Activated naive CD4-positive, alpha-beta T cell treated with Interleukin-2 at 50 U/mL for 16 hours (primary cell): ENCODE measurements at places on chromosomes 1 and 21.

DNA sequence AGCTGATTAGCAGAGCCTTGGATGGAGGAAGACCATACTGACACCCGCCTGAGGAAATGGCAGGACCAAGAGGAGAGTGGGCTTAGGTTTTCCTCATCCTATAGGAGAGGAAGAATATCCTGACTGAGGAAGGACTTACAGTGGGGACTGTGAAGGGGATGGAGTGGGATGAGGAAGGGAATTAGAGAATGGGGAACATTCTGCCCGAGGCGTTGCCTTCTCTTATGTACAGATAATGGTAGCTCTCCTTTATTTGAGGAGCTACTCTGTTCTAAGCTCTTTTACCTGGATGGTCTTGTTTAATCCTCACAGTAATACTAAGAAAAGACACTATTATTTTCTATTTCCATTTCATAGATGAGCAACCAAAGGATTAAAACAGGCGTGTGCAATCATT is 56.0 kb downstream of the OLFML3 start:
- DNase-seq: no peak

- no peak for DNase-seq
Measured at GRCh38 chr1:28540651-28541050, 12.2 kb upstream of the TRNAU1AP start.

- DNase-seq: no peak
Measured at GRCh38 chr1:101257500-101258325, 20.9 kb downstream of the S1PR1 start.

DNA sequence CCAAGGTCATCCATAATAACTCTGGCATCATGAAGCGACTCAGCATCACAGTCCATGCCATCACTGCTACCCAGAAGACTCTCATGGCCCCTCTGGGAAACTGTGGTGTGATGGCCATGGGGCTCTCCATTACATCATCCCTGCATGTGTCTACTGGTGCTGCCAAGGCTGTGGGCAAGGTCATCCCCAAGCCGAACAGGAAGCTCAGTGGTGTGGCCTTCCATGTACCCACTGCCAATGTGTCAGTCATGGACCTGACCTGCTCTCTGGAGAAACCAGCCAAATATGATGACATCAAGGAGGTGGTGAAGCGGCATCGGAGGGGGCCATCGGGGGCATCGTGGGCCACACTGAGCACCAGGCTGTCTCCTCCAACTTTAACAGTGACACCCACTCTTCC is 65.1 kb upstream of the ARHGAP29 start:
- no peak for DNase-seq

DNA sequence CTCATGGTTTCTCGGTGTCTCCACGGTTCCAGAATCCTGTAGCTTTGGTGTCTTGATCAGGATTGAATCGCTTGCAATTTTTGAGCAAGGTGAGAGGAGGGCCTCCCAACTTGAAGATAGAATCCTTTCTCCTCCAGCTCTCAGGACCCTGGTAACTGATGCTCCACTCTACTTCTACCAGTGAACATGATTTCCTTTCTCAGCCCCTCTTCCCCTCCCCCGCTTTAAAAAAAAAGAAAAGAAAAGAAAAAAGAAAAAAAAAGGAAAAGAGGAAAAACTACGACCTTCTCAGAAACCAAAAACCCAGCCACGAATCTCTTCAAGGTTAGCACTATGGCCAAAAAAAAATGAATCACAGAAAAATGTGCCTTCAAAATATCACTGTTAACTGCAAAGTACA is 1.2 kb downstream of the ARHGEF11 start:
- no peak for DNase-seq

DNA sequence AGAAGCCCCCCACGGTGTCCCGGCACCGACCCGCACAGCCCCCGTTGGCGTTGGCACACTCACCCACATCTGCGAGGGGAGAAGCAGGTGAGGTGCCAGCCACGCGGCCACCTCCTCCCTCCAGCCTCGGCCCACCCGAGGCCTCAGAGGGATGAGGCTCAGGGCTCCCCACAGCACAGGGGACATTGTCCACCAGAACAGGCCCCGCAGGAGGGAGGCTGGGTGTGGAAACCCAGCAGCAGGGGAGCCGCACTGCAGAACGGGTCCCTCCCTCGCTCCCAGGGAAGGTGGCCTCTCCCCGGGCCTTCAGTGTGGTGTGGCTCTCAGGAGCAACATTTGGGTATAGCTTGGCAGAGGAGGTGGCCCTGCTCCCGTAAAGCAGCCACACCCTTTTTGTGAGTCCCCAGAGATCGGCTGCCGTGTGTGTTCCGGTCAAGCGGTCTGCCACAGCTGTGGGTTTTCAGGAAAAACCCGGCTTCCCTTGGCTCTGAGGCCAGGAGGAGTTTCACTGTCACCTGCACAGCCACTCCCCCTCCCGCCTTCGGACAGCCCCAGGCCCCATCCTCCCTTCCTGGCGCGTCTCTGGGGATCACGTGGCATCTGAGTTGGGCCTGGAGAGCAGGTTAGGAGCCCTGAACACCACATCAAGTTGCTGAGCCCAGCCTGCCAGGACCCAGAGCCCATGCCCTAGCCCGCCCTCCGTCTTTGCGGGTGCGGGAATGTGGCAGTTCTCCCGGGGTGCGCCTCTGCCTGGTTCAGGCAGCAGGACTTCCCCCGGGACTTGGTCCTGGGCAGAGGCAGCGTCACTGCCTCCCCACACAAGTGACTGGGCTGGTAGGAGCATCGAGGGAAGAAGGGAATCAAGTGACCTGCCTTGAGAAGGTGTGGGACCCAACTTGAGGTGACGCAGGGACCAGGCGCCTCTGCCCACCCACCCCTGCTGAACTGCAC is 64.0 kb downstream of the MEGF6 start:
- no peak for DNase-seq

- no peak for DNase-seq
Measured at GRCh38 chr1:167438171-167439138, 79.9 kb downstream of the CD247 start.

DNA sequence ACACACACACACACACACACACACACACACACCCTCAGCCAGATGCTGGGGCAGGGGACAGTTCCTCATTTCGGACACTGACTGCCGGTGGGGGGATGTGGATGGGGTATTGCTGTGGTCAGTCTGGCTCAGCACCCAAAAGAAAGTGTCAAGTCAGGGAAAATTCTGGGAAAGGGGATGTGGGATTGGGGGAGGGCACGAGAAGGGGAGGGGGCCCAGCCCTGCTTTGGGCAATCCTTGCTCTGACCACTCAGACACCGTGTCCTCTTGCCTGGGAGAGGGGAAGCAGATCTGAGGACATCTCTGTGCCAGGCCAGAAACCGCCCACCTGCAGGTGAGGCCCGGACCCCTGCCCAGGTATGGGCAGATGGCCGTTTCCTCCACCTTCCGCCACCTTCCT is at the start of gene C1QC:
C1QC (plus strand) TSS at position 253 of the 400 bp plus-strand sequence. CDS start 391 bp downstream, outside the sequence.
- DNase-seq: no peak

DNA sequence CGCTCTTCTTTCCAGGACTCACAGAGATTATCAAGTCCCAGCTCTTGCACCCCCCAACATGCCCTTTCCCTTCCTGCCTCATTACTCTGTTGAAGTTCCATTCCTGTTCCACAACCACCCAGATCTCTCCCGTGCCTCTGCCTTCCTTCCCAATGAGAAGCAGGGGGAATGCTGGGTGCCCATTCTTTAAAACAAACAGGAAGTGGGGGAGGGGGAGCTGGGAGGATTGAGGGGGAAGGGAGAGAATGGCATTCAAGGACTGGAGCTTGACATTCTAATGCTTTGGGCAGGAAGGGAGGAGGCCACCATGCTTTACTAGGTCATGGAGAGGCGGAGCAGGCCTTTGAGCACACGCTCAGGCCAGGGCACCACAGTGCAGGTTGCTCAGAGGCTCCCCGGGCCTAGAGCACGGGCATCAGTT is 150.3 kb upstream of the IRF2BP2 start:
- DNase-seq: no peak

- DNase-seq: no peak
Measured at GRCh38 chr1:245090491-245091090, 64.2 kb upstream of the KIF26B start.

- DNase-seq: no peak
Measured at GRCh38 chr1:223651291-223651991, 14.1 kb downstream of the CAPN8 start.

DNA sequence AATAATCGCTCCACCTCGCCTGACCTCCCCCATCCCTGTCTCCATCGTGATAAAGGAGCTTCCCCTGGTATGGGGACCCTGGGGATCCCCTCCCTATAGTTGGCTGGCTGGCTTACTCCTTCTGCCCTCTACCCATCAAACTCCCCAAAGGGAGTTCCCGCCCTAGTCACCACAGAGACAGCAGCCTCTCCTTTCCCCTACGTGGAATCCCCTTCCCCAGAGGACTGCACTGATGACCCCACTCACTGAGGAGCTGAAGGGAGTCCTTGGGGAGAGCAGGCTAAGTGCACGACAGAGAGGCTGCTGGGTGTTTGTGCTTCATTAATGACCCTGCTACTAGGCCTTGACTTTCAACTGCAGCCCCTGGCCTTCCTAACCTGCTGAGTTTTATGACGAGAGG is 1.9 kb downstream of the CADM3 start:
- no peak for DNase-seq

GRCh38 chr1:186512698-186513457 is 52.0 kb upstream of the PDC start:
- no peak for DNase-seq

DNA sequence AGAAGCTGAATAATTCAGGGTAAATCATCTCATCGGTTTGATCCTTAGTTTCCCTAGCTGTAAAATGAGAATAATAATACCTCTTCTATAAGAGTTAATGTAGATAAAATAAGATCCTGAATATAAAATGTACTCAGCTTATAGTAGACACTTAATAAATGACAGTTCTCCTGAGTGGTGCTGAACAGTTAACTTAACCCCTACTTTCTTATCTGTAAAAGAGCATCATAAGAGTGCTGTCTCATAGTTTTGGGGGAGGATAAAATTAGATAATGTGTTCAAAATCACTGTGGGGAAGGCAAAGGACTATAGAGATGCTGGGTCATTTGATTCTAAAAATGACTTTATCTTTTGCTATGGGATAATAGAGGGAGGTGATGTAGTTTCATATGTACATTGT is 593 bp downstream of the C8A start:
- DNase-seq: no peak

DNA sequence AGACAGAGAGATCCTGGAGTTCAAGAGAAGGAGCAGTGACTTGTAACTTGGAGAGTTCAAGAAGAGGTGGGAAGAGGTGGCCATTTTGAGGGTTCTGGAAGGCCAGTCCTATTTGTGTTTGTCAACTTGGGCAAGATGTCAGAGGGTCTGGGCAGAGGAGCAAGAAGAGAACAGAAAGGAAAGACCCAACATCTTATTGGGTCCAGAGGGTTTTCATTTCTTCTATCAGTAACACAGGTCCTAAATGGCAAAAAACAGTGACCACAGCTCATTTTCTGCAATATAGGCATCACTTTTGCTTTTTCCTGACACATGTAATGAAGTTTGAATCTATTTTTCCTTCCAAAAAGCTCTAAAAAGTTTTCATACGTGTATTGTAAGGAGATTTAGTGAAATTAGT is 38.3 kb upstream of the MAP10 start:
- no peak for DNase-seq

- no peak for DNase-seq
Measured at GRCh38 chr1:237358555-237358954, 316.6 kb downstream of the RYR2 start.

DNA sequence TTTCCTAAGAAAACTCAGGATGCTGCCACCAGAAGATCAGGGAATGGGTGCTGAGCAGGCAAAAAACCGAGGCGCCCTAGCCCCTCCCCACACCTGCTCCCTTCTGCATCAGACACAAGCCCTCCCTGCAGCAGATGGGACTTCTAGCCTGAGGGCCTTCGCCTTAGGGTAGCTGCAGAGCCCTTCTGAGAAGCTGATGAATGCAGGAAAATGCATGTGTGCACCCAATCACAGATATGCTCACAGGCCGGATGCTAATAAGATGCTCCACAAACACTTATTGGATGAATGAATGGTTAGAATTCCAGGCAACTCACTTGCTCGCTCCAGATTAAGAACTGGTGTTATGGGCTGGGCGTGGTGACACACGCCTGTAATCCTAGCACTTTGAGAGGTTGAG is 6.8 kb upstream of the C1orf210 start:
- DNase-seq: no peak

DNA sequence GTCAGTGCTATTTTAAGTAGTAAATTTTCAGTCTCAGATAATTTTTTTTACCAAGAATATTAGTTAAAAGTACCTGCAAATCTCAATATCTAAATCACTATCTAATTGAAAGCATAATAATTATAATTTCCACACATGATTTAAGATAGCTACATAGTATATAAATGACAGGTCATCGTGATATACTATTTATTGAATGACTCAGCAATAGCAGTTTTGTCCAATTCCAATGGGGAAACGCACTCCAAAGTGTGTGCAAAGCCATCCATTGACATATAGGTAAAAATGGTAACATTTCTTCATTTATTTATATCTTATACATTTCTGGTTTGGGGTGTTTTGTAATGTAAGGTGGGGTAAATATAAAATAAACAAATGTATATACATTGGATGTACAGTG is 19.5 kb downstream of the ADGRL4 start:
- DNase-seq: no peak

DNA sequence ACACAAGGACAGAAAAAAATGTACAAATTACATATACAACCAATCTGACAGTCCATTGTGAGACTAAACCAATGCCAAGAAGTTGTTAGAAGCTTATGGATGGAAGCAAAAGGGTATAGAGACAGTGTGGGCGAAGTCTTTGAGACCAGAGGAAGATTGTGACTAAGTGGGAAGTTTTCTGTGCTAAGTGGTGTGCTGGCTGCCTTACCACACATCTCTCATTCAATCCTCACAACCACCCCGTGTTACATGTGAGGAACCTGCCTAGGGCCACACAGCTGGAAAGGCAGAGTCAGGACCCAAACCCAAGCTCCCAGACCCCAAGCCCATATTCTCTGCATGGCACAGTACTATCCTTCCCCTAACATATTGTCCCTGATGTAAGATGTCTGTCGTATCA is 53.5 kb upstream of the DUSP10 start:
- DNase-seq: peak; percentile 36

- no peak for DNase-seq
Measured at GRCh38 chr21:33980276-33980916, 64.8 kb upstream of the ATP5PO start.

DNA sequence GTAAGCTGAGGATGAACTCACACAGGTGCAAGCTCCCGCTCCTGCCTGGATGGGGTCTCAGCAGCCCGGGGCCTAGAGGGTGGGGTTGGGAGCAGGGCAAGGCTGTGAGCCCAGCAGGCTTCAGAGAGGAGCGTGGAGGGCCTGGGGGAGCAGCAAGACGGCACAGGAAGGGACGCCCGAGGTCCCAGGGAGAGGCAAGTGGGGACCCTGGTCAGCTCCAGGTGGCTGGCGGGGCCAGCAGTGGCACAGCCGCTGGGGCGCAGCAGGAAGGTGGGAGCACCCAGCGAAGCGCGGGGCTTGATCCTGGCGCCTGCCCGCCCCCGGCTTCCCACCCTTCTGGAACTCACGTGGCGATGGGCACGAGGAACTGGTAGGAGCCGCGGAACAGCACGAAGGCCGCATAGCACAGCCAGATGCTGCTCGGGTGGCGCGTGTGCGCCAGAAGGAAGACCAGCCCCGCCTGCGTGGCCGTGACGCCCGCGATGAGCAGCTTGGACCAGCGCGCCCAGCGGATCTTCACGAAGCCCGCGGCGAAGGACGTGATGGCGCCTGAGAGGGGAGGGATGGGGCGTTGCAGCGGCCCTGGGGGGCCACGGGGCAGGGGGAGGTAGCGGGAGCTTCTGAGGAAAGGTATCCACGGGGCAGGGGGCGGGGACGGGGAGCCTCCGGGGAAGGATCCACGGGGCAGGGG is 11.7 kb downstream of the SLC19A1 start:
- DNase-seq: no peak

- no peak for DNase-seq
Measured at GRCh38 chr1:12208271-12208670, 21.6 kb upstream of the VPS13D start.

- no peak for DNase-seq
Measured at GRCh38 chr1:5646486-5647149, 345.6 kb downstream of the NPHP4 start.
